ENCODE measurements at places on chromosomes 13 and 19.
A peak's percentile ranks its signal among the peaks of the same experiment; 100 is the strongest.

- no peak for DNase-seq
These were observed 34.2 kb upstream of the ARGLU1 start for GRCh38 chr13:106602178-106602577.

- no peak for DNase-seq
These were observed 6.2 kb downstream of the NUCB1 start for GRCh38 chr19:48906324-48906723.

- DNase-seq = peak; percentile 76
These were observed at the start of gene MIR17HG for GRCh38 chr13:91347202-91347995. TSS of gene MIR17HG (plus strand) at chr13:91347687.

DNA sequence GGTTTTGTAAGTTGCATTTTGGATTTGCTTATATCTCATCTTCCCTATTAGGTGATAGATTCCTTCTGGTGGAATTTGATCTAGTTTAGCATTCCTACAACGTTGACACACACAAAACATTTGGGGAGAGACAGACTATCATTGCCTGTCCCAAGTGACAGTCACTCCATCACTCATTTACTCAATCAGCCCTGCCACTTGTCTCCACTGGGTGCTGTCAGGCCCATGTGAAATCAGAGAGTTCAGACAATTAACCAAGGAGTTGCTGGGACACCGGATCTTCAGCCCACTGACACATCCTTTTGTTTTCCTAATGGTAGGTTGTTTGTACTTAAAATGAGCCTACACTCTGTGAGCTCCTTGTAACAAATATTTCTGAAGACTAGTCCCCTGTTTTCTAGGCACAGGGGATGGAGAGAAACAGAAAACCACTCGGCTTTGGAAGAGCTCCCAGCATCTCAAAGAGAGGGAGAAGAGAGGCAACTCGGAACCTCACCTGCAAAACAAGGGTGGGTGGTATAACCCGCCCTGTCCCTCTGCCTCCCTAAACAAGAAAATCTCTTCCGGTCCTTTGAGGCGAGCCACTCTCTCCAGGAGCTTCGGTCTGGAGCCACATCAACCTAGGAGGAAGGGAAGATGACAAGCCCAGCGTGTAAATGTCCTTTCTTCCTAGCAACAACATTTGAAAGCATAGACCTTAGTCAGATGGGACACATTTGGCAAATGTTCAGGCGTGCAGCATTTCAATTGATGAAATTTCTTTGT, 440.9 kb upstream of the KLF12 start:
- DNase-seq = no peak

DNA sequence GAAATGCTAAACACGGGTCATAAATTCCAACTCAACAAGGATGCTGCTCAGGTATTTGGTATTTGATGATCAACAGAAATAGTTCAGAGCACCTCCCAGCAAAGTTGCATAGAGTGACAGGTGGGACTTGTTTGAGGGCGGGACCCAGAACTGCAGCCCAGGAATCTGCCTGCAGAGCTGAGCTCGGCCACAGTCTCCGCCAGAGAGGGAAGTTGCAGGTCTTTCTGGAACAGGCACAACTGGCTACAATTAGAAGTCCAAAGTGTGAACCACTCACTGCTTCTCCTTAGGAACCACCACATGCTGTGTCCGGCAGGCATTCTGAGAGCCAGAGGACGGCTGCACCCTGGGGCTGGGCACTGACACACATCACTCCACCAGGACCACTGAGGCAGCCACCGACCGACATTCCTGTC, 1.1 kb downstream of the SLC15A1 start:
- DNase-seq = no peak

DNA sequence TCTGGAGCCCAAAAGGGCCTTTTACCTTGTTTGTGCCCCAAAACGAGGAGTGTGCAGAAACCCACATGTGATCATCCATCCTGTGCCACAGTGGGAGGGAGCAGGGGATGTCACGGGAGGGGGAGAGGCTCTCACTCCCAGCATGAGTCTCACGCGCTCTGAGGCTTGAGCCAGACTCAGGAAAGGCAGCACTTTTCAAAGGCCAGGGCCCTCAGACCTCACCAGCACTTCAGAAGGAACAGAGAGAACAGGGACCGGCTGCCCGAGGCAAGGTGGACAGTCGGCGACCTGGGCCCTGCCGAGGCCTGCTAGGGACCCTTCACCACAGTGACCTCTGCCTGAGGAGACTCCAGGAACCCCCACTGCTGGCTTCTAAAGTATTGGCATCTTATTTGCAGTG, 71.7 kb upstream of the WASF3 start:
- no peak for DNase-seq

DNA sequence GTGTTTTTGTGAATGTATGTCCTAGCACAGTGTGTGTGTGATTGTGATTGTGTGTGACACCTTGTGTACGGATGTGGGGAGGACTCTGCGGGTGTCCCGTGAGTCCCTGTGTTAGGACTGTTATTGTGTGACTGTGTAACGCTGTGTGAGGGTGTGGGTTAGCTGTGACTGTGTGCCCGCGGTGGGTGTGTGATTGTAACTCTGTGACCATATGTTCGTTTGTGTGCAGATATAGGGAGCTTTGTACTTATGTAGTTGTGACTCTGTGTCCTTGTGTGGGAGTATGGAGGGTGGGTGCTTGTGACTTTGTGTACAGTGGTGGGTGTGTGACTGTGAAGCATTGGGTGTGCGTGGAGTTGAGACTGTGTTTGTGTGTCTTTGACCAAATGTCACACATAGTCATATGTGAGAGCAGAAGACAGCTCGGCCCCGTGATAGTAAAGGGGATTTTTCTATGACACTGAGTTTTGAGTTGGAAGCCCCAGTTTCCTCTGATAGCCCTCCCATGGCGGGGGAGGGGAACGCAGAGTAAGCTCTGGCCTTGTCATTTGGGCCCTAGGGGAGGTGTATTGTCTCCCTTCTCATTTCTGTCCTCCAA, 949 bp upstream of the ZNF260 start:
- no peak for DNase-seq

GRCh38 chr19:56474308-56474707, 2.8 kb downstream of the ZNF667 start:
- DNase-seq = no peak

DNA sequence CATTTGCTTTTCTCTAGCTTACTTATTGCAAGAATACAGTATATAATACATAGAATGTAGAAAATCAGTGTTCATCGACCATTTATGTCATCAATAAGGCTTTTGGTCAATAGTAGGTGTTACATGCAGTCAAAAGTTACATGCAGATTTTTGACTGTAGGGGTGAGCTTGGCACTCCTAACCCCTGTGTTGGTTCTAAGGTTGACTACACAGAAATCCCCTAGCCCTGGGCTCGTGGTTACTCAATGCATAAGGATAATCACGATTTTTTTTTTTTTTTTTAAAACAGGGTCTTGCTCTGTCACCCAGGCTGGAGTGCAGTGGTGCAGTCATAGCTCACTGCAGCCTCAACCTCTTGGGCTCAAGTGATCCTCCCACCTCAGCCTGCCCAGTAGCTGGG, 4.0 kb upstream of the NWD1 start:
- no peak for DNase-seq

DNA sequence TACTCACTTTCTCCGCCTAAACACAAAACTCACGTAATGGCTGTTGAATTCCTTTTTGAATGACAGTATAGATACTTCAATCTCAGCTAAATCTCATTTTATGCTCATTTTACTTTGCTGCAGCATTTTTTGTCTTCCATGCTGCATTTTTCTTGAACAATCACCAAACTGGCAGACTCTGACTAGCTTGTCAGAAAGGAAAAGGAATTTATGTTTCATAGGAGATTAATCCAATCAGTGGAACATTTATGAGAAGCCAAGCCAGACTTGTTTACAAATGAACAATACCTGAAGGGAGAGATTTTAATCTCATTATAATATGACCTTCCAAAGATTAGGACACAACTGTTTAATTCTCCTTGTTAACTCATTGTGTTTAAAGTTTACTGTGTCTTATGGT, 1044.3 kb downstream of the DIAPH3 start:
- DNase-seq = no peak

- no peak for DNase-seq
These were observed 391.0 kb downstream of the FGF9 start for GRCh38 chr13:22061806-22062391.

DNA sequence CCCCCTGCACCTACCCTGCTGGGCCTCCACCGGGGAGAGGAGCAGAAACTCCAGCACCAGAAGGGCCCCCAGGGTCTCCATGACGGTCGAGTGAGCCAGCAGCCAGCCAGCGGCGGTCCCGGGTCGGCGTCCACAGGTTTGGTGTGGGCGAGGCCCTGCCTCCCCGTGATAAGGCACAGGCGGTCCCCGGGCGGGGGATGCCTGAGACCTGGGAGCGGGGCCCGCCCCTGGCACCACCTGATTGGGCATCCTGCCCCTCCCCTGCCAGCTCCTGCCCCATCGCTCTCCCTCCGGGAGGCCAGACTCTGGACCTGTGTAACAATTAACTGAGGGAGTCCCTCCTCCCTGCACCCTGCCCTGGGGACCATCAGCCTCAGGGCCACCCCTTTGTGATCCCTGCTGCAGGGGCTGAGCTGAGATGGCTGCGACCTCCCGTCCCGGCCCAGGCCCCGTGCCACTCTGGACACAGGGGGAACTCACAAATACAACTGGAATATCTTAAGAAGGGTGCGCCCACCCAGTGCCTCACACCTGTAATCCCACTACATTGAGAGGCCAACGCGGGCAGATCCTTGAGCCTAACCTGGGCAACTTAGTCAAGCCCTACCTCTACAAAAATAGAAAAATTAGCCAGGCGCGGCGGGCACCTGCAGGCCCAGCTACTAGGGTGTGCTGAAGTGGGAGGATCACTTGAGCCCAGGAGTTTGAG, at the start of gene SMIM24:
Gene SMIM24, minus strand, starts transcription at position 143 of the 709 bp plus-strand sequence. Its CDS starts 62 bp downstream, at position 81.
- DNase-seq = peak; percentile 44

DNA sequence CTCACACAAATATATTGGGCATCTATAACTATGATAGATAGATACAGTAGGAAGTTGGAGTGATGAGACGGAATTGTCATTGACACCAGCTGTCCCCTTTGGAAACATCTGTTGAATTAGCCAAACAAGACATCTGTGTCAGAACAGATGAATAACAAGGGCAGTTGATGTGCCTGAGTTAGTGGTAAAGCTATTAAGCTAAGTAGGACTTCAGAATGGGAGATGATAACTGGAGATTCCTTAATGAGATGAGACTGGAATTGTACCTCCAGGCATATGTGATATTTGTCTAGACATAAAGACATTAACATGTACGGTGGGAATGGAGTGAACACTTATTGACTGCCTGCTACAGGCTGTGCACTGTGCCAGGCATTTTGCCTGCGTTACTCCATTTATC, 78.7 kb downstream of the MBNL2 start:
- no peak for DNase-seq

GRCh38 chr19:17037184-17037583, 10.6 kb upstream of the CPAMD8 start:
- no peak for DNase-seq

DNA sequence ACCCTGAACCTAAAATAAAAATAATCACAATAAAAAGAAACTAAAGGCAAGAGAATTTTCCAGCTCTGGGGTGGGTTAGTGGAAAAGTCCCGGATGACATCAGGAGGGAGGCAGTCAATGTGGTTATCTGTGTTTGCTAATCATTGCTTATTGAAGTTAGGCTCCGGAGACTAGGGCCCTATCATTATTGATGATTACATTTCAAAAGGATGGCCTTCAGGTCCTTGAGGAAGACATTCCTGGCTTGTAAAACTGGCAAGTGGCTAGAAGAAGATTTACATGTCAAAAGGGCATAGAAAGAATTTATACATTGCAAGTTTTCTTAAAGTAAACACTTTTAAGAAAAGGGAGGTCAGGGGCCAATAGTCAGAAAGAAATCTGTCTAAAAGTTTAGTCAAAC, 123.4 kb downstream of the POSTN start:
- DNase-seq = no peak

DNA sequence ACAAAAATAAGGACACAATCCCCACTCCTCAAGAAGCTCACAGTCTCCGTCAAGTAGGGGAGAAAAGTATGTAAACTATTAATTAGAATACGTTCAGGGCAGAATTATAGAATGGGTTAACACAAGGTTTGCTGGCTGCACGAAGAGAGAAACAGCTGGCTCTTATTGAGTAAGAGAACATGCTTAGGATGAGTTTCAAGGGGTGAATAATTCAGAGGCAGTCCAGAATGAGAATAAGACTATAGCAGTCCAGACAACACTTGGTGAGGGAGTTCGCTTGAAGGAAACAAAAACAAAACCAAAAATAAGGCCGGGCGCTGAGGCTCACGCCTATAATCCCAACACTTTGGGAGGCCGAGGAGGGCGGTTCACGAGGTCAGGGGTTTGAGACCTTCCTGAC, 61.9 kb downstream of the THSD1 start:
- DNase-seq = no peak

- DNase-seq = no peak
These were observed 7.3 kb upstream of the CASP14 start for GRCh38 chr19:15042003-15042402.

GRCh38 chr19:16218851-16219250, 21.1 kb downstream of the AP1M1 start:
- no peak for DNase-seq

DNA sequence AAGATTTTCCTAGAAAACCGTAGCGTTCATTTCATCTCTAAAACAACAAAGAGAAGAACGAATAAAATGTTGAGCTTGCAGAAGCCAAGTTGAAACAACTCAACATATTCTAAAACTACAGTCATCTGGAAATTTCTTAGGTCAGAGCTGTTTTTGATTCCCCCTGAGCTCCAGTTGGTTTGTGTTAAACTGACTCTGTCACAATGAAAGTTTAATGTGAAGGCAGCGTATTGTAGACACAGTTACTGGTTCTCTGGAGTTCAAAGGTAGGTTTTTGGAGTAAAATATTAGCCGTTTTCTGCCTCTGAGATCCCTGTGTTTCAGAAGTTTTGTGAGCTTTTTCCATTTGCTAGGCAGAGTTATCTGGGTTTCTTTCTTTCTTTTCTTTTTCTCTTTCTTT, 2.2 kb downstream of the ARHGEF7 start:
- DNase-seq = no peak

GRCh38 chr13:39784347-39784746, 128.9 kb downstream of the COG6 start:
- no peak for DNase-seq

- no peak for DNase-seq
These were observed 13.7 kb downstream of the TLE2 start for GRCh38 chr19:3015126-3016057.

Data from Calu3 (cell line).